Hypothalamus (tissue), 51 donors: ENCODE measurements at places on chromosomes 5 and 9.

- no peak for DNase-seq
These were observed 173.0 kb upstream of the MAP1B start for GRCh38 chr5:71934322-71934721.

- no peak for DNase-seq
These were observed 13.1 kb upstream of the ATP6V1G1 start for GRCh38 chr9:114574438-114574837.

DNA sequence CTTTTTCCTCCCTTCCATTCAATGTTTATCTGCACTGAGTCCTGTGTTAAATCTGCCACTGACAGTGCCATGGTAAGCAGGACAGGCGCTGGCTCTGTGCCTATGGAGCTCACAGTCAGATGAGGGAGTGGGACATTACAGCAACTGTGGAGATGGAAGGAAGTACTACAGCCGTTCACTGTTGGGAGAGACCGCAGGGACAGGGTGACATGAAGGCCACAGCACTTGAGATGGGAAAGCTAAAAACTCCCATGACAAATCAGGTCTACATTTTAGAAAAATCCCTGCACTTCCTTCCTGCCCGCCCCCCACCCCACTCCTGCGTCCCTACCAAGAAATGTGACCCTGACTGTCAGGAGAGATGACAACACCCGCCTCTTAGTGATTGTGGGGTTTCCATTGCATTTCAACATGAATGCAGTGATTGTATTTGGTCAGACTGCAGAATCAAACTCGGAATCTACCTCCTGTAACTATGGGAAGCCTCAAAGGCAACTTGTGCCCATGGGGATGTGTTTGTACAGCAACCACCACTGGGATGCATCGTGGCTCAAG is 56.4 kb downstream of the GTF3C4 start:
- no peak for DNase-seq

- DNase-seq = no peak
These were observed 253.2 kb downstream of the CEMIP2 start for GRCh38 chr9:71515107-71515506.

DNA sequence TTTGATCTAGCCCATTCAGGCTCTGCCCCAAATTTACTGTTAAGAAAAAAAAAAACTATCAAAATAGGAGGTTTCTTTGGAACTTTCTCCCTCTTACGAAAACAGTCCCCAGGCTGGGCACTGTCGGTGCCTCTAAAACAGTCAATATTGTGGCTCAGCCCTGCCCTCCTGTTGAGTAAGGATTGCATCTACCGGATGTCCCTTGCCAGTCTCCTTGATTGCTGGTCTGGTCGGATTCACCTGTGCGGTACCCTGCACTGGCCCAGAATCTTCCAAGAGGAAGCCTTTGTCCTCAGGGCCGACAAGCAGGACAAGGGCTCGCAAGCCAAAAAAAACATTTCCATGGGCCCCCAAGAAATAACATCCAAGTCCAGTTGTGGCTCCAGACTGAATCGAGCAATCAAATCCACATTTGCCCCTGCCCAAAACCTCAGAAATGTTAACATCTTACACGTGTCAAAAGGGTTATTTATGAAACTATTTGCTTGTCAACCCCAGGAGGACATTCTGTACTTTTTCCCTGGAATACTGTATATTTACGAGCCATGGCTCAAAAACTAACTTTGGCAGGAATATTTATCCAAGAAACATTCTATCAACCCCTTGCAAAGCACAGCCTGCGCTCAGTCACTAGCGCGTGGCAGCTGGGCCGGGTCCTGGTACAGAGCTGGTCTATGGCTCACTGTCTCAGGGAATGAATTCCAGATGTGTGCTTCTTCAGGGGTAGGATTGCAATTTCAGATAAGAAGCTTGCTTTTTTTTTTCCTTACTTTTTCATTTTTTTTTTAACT is 129.2 kb upstream of the ADRA1B start:
- DNase-seq = no peak

DNA sequence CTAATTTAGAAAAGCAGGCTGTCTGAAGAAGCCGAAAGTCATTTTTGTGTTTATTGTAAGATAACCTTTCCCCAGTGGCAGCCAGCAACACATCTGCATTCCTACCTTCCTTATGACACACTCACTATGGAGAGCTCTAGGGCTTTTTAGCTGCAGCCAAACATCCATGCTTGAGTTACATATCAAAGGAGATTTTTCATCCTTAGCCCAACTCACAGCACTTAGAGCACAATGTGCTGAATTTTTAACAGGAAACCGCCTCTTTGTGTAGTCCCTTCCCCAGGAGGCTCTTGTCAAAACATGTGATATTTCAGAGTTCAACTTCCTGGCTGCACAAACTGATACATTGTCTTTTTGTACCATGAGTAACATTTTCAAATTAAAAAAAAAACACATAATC is 379.2 kb downstream of the CTNND2 start:
- no peak for DNase-seq

DNA sequence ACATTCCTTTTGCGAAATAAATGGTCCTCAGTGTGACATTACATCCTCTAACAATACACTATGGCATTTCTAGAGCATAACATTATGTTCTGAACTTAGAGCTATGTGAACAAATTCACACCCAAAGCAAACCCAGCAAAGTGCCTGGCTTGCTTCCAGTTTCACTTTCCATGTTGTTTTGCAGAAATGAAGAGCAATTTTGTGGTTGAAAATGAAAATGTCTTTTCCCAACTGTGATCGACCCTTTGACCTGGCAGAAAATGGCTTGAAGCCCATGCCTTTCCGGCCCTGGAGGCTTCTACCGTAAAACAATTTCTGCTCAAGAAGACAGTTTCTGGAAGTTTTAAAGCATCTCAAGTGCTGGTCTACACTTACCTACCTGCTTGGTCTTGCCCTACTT is 344.7 kb upstream of the RGMB start:
- DNase-seq = no peak

- DNase-seq = no peak
These were observed 39.1 kb upstream of the PJA2 start for GRCh38 chr5:109448838-109449237.

DNA sequence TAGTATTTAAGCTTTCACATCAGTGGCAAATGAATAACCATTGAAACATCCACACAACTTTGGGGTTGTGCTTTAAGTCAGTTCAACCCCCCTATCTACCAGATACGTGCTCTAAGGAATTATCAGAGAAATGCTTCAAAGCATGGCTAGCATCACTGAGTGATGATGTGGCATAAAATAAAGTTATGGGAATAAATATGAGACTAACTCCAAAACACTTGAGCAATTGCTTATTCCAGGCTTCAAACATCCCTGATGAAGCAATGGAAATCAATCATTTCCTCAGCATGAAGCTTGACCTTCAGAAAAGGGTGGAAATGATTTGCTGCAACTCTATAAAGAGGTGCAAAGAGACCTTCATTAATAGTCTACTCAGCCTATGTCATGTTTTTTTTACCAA is 292.0 kb upstream of the SMC2 start:
- DNase-seq = no peak

DNA sequence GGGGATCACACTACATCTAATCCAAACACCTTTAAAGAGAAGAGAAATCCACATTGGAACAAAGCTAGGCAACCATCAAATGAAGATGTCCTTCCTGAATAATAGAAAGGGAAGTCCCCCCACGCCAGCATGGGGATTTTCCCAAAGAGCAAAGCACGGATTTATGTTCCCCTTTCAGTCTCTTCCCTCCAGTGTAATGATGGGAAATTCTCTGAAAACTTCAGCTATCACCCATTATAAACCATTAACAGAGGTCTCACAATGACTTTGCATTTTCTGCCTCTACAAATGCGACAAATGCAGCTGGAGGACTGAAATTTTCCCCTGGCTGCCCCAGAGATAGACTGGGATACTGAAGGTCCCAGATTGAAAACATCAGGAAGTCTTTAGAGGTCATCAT is 368.7 kb downstream of the EFNA5 start:
- no peak for DNase-seq

GRCh38 chr5:22070186-22070728 is 782.9 kb downstream of the CDH12 start:
- no peak for DNase-seq

GRCh38 chr5:40486437-40487275 is 193.1 kb upstream of the PTGER4 start:
- DNase-seq = no peak
